OCI-M1 (cell line): ENCODE measurements at places on chromosomes 4 and X.

- DNase-seq: peak; percentile 6
Observed at GRCh38 chrX:12929701-12930100, 23.3 kb downstream of the TLR8 start.

DNA sequence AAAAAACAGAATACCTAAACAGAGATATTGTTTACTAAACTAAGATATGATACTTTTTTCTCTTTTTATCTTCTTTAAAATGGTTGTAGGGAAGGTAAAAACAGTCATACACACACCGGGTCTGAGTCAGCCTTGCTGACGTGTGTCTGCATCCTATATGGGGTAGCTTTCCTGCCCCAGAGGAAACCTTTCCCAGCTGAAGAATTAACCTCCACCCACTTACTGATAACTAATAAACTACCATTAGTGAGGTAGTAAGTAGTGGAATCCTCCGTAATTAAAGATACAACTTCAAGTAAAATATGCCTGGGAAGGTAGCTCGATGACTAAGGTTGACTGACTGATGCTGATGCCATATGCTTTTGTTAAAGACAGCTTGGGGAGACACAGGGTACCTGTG, 312.2 kb downstream of the DCTD start:
- DNase-seq: no peak

GRCh38 chr4:81095389-81095788, 64.9 kb downstream of the BMP3 start:
- no peak for DNase-seq

- no peak for DNase-seq
Observed at GRCh38 chr4:145799223-145799622, 119.3 kb downstream of the C4orf51 start.

GRCh38 chr4:146959692-146960091, 14.0 kb upstream of the TTC29 start:
- DNase-seq: peak; percentile 63

GRCh38 chrX:49884290-49884862, 5.1 kb downstream of the USP27X start:
- peak; percentile 84 for DNase-seq

DNA sequence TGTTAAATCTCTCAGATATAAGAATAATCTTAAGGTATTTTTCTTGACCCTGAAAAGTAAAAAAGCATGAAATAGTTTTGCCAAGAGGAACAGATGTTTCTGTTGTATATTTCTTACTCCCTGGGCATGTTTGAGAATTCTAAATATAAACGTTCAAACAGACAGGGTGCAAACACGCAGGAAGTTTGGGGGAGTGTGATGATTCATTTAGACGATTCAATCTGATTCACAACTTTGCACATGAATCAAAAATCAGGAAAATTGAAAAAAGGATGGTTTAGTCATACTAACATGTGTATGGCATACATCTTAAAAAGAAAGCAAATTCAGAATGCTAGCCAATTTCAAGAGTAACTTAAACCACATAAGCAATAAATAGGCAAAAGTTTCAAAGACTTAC, 340.3 kb upstream of the GRID2 start:
- no peak for DNase-seq

DNA sequence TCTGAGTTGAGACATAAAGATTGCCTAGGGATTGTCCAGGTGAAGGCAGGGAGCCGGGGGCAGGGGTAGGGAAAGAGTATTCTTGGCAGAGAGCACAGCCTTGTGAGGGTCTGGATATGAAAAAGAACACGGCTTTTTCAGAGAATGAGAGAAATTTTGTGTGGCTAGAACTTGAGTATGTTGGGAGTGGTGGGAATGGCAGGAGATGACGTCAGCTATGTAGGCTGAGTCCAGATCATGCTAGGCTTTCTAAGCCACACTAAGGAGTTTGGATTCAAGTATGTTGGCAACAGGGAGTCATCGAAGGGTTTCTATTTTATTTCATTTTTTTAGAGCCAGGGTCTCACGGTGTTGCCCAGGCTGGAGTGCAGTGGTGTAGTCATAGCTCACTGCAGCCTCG, 40.0 kb downstream of the SH2D1A start:
- DNase-seq: no peak

GRCh38 chrX:113059714-113060113, 219.1 kb upstream of the AMOT start:
- no peak for DNase-seq

GRCh38 chr4:77001907-77002306, 52.4 kb downstream of the SEPTIN11 start:
- no peak for DNase-seq

DNA sequence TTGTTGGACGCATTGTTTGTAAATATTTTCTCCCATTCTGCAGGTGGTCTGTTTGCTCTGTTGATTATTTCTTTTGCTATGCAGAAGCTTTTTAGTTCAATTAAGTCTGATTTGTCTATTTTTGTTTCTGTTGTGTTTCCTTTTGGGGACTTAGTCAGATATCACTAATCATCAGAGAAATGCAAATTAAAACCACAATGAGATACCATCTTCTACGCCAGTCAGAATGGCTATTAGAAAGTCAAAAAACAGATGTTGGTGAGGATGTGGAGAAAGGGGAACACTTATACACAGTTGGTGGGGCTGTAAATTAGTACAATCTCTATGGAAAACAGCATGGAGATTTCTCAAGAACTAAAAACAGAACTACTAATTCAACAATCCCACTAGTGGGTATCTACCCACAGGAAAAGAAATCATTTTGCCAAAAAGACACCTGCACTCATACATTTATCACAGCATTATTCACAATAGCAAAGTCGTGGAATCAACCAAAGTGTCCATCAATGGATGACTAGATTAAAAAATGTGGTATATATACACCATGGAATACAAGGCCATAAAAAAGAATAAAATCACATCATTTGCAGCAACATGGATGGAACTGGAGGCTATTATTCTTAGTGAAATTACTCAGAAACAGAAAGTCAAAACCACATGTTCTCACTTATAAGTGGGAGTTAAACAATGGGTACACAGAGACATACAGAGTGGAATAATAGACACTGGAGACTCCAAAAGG, 8.1 kb downstream of the COQ2 start:
- DNase-seq: no peak

DNA sequence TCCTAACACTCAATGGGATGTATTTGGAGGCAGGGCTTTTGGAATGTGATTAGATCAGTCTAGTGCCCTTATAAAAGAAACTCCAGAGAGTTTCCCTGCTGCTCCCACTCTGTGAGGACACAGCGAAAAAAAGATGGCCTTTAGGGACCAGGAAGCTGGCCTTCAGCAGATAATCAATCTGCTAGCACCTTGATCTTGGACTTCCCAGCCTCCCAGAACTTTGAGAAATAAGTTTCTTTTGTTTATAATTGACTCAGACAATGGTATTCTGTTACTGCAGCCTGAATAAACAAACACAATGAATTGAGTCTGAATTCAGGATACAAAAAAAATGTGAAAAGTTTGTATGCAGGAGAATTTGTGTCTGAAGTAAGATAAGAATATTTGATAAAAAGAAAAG, 842.1 kb downstream of the FSTL5 start:
- no peak for DNase-seq

- DNase-seq: peak; percentile 39
Observed at GRCh38 chr4:65719635-65720034, 49.3 kb upstream of the EPHA5 start.

GRCh38 chrX:40104985-40105834, 7.5 kb upstream of the BCOR start:
- peak; percentile 47 for DNase-seq

GRCh38 chr4:146465628-146466027, 56.1 kb downstream of the SLC10A7 start:
- no peak for DNase-seq

GRCh38 chrX:78019586-78020483, 50.4 kb upstream of the PGAM4 start:
- peak; percentile 1 for DNase-seq

GRCh38 chrX:4186331-4186730, 472.9 kb upstream of the PRKX start:
- no peak for DNase-seq

GRCh38 chr4:110245577-110245976, 47.2 kb upstream of the ELOVL6 start:
- peak; percentile 50 for DNase-seq

DNA sequence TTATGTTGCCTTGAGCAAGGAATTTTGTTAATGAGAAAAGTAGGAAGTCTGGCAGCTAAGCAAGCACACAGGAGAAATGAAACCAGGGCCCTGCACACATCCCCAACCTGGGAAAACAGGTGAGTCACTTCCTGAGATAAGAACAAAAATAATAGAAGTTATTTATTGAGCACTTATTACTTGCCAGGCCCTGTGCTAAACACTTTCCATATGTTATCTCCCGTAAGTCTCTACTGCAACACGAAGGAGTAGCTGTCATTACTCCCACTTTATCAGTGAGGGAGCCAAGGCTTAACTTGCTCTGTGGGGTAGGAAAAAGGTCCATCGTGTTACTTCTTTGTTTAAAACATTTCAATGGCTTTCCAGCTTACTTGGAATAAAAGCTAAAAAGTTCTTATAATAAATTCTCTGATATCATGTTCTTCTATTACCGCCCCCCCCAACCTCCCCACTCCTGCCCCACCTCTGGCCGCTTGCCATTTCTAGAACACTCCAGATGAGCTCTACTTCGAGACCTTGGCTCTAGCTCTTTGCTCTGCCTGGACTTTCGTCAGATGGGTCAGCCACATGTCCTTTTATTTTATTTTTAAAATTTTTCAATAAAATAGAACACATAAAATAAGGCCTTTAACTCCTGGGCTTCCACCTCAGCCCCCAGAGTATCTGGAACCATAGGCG, 36.3 kb upstream of the PLAC8 start:
- no peak for DNase-seq

DNA sequence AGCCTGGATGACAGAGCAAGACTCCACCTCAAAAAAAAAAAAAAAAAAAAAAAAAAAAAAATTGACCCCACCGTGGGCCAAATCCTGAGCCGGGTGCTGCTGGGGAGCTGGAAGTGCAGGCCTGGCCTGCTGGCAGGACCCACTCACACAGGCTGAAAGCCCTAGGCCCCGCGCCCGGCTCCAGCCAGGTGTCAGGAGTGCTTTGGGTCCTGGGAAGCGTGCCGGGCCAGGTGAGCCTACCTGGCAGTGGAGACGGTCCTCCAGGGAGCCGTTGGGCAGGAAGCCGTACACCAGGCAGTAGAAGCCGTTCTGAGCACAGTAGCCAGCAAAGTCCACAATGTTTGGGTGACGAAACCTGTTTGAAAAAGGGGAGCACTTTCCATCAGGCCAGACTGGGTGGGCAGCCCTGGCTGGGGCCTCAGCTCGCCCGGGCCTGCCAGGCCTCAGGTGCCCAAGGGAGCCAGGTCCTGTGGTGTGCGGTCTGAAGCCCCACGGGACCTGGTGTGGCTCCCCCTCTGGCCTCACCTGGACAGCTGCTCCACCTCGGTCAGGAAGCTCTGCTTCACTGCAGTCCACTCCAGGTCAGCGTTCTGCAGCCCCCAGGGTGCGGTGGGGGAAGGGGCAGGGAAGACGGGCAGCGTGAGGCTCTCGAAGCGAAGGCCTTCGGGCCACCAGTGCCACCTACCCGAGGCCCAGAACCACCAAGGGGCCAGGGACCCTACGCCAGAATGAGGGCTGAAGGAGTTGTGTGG, 1.8 kb downstream of the IRAK1 start:
- DNase-seq: no peak

- peak; percentile 92 for DNase-seq
Observed at GRCh38 chr4:68693325-68694075, 23.0 kb upstream of the UGT2B15 start.

DNA sequence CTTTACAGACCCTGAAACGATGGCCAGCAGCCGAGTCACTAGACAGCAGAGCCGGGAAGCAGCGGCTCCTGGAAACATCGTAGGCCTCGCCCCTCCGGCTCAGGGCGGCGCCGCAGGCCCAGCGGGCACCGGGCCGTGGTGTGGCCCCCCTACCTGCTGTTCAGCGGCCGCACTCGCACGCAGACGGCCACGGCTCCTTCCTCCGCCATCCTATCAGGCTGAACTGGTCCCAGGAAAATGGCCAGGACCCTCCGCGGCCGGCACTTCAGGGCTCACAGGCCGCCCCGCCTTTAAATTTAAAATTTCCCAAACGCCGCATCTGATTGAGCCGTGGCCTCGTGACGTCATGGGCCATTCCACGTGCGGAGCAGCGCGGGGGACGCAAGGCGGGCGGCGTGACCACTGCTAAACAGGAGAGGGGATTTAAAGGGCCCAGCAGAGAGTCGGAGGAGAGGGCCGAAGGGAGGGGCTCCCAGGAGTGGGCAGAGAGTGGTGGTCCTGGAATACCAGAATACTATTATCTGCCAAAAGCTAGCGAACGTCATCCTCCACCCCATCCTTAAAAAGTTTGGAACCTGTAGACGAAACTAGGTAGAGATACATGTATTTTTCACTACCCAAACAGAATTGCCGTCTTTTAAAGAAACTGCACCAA, at the start of gene CENPE:
CENPE (minus strand) TSS at position 233 of the 655 bp plus-strand sequence; CDS start at position 209, 24 bp downstream.
- peak; percentile 94 for DNase-seq

GRCh38 chr4:158758142-158758541, 10.7 kb upstream of the FNIP2 start:
- DNase-seq: no peak

DNA sequence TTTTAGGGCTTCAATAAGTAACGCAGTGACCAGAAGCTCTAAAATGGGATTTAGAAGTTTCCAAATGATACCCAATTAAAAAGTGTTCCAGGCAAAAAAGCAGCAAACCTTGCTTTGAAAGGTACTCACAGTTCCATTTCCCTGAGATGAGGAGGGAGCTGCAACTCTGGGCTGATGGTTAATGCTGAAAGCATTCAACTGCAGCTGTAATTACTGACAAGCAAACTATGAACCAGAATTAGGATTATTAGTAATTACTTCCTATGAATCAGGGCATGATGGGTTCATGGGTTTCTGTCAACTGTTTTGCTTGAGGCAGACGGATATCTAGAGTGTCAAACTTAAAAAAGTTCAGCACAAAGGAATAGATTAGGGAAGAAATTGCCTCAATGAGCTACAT, 357.4 kb downstream of the STIM2 start:
- DNase-seq: no peak

GRCh38 chrX:1419545-1420355, 27.8 kb upstream of the SLC25A6 start:
- no peak for DNase-seq

DNA sequence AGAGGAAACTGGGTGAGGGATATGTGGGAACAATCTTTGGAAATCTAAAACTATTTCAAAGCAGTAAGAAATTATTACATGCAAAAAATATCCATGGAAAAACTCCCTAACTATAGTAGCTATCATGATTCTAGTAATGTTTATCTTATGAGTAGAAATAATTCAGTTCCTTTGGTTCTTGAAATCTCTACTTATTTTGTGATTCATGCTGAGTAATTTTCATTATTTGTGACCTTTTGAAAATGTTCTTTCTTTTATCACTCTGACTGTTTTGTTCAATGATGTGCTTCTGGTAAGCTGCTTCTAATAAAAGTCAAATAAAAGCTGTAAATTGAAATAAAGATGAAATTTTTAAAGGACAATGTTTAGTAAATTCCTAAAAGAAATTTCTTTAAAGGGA, 40.4 kb upstream of the MAGEB10 start:
- DNase-seq: no peak
